Thymus (tissue), 14 donors: ENCODE measurements at places on chromosomes 2 and 18.

DNA sequence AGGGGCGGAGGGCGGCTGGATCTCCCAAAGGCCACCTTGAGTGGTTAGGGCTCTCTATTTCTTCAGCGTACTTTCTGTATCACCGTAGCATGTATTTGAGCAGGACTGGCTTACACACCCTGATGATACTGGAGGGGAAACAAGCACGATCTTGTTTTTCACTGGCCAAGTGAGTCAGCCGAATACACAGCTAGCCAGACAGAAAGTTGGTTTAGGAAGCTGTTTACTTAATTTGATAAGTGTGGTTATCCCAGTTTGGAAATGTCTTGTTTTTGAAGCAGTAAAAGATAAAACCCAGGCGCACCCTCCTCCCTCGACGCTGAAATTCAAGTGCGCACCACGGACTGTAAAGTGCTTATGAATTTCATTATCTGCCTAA lies 582 bp downstream of the RIOK3 start:
- H3K27me3 ChIP-seq: no peaks in the 10 kb centered on the region
- peak overlapping the region; percentile 66 for H3K4me3 ChIP-seq
- no peaks in the 10 kb centered on the region for H3K36me3 ChIP-seq
- peak; percentile 23 for DNase-seq
- H3K27ac ChIP-seq: peak overlapping the region; percentile 85

GRCh38 chr18:12656938-12657683 lies 796 bp downstream of the SPIRE1 start:
- no peaks in the 10 kb centered on the region for H3K36me3 ChIP-seq
- peak overlapping the region; percentile 8 for H3K4me3 ChIP-seq
- H3K4me1 ChIP-seq: no peaks in the 10 kb centered on the region
- DNase-seq: no peak
- H3K27me3 ChIP-seq: peaks cover 38% of the 10 kb centered on the region

- H3K27me3 ChIP-seq: no peaks in the 10 kb centered on the region
- H3K4me3 ChIP-seq: no peak within 1 kb of the TSS
- H3K27ac ChIP-seq: peak within 1 kb of the TSS; percentile 9
- peak; percentile 89 for DNase-seq
Measured at GRCh38 chr2:96138179-96139145, at the start of gene ASTL. Gene ASTL, minus strand, starts transcription at chr2:96138502. Its CDS starts 66 bp downstream, at chr2:96138436.

- no peaks in the 10 kb centered on the region for H3K27me3 ChIP-seq
- no peaks in the 10 kb centered on the region for H3K36me3 ChIP-seq
- peak; percentile 91 for DNase-seq
- peaks cover 47% of the 10 kb centered on the region for H3K4me1 ChIP-seq
- H3K4me3 ChIP-seq: peak overlapping the region; percentile 7
Measured at GRCh38 chr2:196176142-196176738, 4.9 kb upstream of the STK17B start.

GRCh38 chr18:49573835-49574234 lies 12.0 kb downstream of the LIPG start:
- H3K27ac ChIP-seq: no peak overlapping the region
- no peaks in the 10 kb centered on the region for H3K27me3 ChIP-seq
- no peaks in the 10 kb centered on the region for H3K36me3 ChIP-seq
- no peak overlapping the region for H3K4me3 ChIP-seq
- H3K4me1 ChIP-seq: no peaks in the 10 kb centered on the region

DNA sequence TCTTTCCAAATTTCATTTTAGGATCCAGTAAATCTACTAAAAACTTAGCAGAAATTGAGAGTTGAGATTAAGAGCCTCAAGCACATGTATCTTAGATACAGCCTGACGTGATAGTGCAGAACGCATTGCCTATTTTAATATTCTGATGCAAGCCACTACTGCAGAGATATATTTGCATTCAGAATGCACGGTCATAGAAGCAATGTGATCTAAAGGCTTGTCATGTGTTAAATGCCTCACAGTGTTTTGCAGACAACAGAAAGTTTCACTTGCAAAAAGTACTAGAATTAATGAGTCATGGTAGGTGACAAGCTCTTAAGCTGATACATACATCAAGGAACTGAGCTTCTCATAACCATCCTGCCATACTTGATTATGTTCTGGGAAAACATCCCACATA lies 886.7 kb upstream of the CHAC2 start:
- no peaks in the 10 kb centered on the region for H3K4me1 ChIP-seq
- no peaks in the 10 kb centered on the region for H3K27me3 ChIP-seq
- no peaks in the 10 kb centered on the region for H3K36me3 ChIP-seq
- DNase-seq: no peak

DNA sequence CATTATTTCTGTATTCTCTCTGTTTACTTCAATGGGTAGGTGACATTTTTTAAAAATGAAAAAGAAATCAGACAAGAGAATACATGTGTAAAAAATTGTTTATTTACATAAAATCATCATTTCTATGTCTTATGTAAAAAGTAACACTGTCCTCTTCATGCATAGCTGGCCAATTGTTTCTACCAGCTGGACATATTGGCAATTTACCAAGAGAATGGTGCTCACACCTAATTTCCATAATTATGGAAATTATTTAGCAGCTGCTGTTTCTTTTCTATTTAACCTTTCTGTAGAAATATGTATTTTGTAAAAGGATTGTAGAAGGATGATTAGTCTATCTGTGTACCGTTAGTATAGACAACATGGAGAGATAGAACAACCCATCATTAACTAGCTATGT lies 791.9 kb downstream of the TRIB2 start:
- H3K27ac ChIP-seq: no peak overlapping the region
- DNase-seq: no peak
- H3K4me1 ChIP-seq: no peaks in the 10 kb centered on the region
- no peaks in the 10 kb centered on the region for H3K36me3 ChIP-seq
- no peak overlapping the region for H3K4me3 ChIP-seq

DNA sequence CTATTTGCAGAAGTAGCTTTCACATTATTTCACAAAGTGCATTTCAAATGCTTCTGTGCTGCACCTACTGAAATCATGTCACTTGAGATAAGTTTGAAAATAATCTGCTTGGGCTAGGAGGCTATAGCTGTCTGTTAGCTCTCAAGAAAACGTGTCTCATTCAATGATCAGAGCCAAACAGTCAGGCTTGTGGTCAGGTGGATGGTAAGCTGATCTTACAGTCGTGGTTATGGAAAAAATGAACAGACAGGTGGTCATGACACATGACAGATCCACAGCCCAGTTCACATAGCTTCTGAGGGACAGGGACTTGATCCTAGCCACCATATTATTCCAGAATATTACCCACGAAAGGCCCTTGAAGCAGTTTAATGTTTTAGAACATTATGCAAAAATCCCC lies 26.5 kb upstream of the RFX8 start:
- no peaks in the 10 kb centered on the region for H3K36me3 ChIP-seq
- H3K27ac ChIP-seq: no peak overlapping the region
- no peaks in the 10 kb centered on the region for H3K27me3 ChIP-seq
- no peak overlapping the region for H3K4me3 ChIP-seq
- peak; percentile 27 for DNase-seq

GRCh38 chr2:37771600-37772088 lies 100.2 kb upstream of the CDC42EP3 start:
- H3K27ac ChIP-seq: no peak overlapping the region
- H3K4me3 ChIP-seq: no peak overlapping the region
- no peaks in the 10 kb centered on the region for H3K36me3 ChIP-seq
- DNase-seq: no peak

- no peaks in the 10 kb centered on the region for H3K4me1 ChIP-seq
- no peaks in the 10 kb centered on the region for H3K27me3 ChIP-seq
- H3K4me3 ChIP-seq: no peak overlapping the region
- no peaks in the 10 kb centered on the region for H3K36me3 ChIP-seq
- no peak for DNase-seq
- H3K27ac ChIP-seq: no peak overlapping the region
Measured at GRCh38 chr18:72013427-72013850, 530.7 kb downstream of the CBLN2 start.

GRCh38 chr18:65761636-65762295 lies 11.0 kb downstream of the CDH7 start:
- no peaks in the 10 kb centered on the region for H3K36me3 ChIP-seq
- H3K27ac ChIP-seq: no peak overlapping the region
- H3K4me3 ChIP-seq: no peak overlapping the region
- no peaks in the 10 kb centered on the region for H3K4me1 ChIP-seq
- H3K27me3 ChIP-seq: no peaks in the 10 kb centered on the region
- DNase-seq: no peak

GRCh38 chr18:41464278-41464677 lies 490.8 kb upstream of the PIK3C3 start:
- H3K4me1 ChIP-seq: no peaks in the 10 kb centered on the region
- H3K27ac ChIP-seq: no peak overlapping the region
- H3K27me3 ChIP-seq: no peaks in the 10 kb centered on the region
- DNase-seq: no peak
- H3K36me3 ChIP-seq: no peaks in the 10 kb centered on the region
- H3K4me3 ChIP-seq: no peak overlapping the region

DNA sequence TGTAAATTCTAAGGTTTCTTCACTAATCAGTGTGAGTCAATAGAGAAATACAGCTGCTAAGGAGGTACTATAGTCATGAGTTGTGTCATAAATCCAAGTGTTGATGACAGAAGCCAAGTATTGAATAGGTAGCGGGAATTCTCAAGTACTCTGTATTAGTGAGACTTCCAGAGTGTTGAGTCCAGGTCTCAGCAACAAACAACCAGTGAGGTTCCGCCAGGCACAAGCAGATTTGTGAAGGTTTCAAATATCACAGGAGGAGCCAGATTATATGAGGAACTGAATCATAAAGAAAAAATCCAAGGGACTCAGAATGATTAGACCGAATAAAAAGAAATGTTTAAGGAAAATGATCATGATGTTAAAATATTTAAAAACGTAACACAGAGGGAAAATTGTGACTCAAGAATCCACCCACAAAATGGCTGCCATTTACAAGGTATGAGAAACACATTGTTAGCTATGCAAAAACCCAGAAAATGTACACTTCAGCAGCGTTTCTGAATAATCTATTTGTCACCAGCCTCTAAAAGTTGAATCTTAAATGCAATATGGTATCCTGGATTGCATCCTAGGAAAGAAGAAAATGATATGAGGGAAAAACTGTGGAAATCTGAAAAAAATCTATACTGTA lies 27.3 kb upstream of the EVA1A start:
- H3K4me3 ChIP-seq: no peak overlapping the region
- no peaks in the 10 kb centered on the region for H3K36me3 ChIP-seq
- H3K27me3 ChIP-seq: no peaks in the 10 kb centered on the region
- H3K27ac ChIP-seq: no peak overlapping the region

DNA sequence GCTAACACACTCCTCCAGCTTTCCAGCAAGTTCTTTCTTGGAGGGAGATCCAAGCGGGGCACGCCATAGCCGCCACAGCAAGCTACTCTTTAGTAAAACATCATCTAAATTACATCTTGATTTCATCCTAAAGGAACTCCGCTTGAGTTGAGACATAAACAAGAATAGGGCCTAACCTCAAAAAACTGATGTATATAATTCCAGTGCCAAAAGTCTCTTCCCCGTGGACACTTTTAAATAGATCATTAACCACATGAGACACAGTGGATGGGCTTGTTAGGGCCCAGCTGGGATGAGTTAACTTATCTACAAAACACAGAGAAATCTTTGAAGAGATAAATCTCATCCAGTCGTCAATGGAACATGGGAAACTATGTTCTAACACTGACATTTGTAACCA lies 20.8 kb upstream of the MLPH start:
- H3K36me3 ChIP-seq: no peaks in the 10 kb centered on the region
- H3K27ac ChIP-seq: peak overlapping the region; percentile 24
- no peaks in the 10 kb centered on the region for H3K27me3 ChIP-seq
- H3K4me3 ChIP-seq: no peak overlapping the region

GRCh38 chr2:112884869-112885505 lies 26.0 kb upstream of the IL37 start:
- peak; percentile 59 for DNase-seq
- peaks cover under 1% of the 10 kb centered on the region for H3K4me1 ChIP-seq
- H3K36me3 ChIP-seq: no peaks in the 10 kb centered on the region
- H3K27me3 ChIP-seq: no peaks in the 10 kb centered on the region

GRCh38 chr2:69253611-69254301 lies 133.3 kb downstream of the GFPT1 start:
- no peak for DNase-seq
- H3K4me3 ChIP-seq: no peak overlapping the region

DNA sequence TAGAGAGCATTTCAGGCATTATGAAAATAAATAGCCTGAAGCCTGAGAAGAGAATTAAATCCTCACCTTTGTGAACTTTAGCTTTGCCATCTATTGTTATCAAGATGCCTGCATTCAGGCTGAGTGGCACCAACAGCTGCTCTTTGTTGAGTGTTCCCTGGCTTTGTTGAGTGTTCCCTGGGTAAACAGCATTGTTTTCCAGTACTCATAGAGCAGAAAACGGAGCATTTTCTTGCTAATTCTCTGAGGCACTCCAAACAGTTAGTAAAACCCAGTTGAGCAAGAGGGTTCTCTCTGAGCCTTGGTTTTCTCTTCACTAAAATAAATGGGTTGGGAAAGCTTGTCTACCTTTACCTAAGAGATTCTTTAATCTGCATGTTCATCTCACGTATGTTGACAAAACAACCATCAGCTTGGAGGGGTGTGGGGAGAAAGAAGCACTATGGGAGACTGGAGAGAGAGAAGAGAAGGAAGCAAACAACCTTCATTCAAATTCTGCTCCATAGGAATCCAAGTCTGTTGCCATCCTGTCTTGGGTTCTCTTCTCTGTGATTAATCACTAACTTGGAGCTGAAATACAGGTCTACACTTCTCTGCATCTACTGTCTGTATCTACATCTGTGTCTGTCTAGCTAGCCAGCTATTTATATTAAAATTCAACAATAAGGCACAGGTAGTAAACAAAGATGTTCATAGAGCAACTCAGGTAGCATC lies 567.0 kb upstream of the SOX11 start:
- H3K27ac ChIP-seq: no peak overlapping the region
- no peaks in the 10 kb centered on the region for H3K27me3 ChIP-seq
- no peaks in the 10 kb centered on the region for H3K4me1 ChIP-seq
- H3K4me3 ChIP-seq: no peak overlapping the region

DNA sequence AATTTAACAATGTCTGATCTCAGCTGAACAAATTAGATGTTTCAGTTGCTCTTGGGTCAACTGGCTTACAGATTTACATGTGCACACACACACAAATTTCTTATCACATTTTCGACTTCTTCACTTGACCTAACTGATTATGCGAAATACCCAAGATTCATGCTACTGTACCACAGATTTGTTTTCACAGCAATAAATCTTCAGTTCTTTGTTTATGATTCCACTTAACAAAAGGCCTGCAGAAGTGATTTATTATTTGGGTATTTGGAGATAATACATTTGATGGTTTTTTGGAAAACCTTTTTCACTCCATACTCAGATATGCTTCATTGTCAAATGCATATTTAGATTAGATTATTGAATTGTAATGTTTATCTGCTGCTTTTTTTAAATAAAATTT lies 129.0 kb downstream of the GALNT1 start:
- DNase-seq: no peak
- no peak overlapping the region for H3K27ac ChIP-seq
- no peaks in the 10 kb centered on the region for H3K27me3 ChIP-seq
- H3K4me1 ChIP-seq: no peaks in the 10 kb centered on the region

GRCh38 chr2:54226260-54226659 lies 29.8 kb downstream of the TSPYL6 start:
- no peaks in the 10 kb centered on the region for H3K27me3 ChIP-seq
- H3K4me3 ChIP-seq: no peak overlapping the region
- H3K4me1 ChIP-seq: no peaks in the 10 kb centered on the region
- H3K27ac ChIP-seq: no peak overlapping the region
